SK-N-MC (cell line): ENCODE measurements at places on chromosomes 13 and 19.

GRCh38 chr13:53200498-53201453 lies 172.2 kb downstream of the OLFM4 start:
- DNase-seq: no peak

- no peak for DNase-seq
Observed at GRCh38 chr13:91278888-91279287, 68.6 kb upstream of the MIR17HG start.

DNA sequence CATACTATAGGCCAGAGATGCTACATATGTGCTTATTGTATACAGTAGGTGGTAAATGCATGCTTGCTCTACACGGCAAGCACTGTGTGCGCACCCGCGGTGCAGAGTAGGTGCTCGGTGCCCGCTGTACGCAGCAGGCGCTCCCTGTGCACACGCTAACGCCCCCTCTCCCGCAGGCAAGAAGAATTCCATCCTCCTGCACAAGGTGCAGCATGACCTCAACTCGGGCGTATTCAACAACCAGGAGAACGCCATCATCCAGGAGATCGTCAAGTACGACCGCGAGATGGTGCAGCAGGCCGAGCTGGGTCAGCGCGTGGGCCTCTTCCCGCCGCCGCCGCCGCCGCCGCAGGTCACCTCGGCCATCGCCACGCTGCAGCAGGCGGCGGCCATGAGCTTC lies 17.7 kb downstream of the POLRMT start:
- DNase-seq: no peak

DNA sequence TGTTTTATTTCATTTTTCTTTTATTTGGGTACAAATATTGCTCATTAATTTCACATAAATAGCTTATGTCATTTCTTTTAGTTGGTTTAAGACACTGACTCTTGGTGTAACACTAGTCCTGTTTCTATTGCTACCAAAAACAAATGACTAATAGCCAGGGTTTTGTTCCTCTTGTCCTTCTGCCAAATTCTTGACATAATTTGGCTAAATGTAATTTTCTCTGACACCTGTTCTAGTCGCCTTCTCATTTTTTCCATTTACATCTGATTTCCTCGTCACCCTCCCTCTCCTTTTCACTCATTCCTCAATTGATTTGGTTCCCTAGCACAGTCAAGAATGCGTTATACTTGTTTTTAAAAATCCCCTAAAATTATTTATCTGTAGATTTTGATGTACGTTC lies 1718.7 kb downstream of the EFNB2 start:
- no peak for DNase-seq

DNA sequence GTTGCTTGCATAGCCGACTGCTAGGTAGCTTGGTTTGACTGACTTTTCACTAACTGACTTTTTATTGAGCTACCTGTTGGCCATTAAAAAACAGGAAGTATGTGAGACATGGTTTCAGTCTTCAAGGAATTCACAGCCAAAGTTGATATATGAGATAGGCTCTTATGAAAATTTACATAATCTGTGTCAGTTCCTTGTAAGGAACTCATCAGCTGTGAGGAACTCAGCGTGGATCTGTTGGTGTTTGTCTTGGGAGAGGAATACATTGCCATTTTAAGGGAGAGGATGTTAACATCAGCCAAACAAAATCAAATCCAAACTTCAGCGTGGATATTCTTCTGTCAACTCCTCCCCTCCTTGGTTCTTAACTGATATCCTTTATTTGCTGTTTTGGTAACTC lies 2.0 kb downstream of the RNF113B start:
- no peak for DNase-seq

DNA sequence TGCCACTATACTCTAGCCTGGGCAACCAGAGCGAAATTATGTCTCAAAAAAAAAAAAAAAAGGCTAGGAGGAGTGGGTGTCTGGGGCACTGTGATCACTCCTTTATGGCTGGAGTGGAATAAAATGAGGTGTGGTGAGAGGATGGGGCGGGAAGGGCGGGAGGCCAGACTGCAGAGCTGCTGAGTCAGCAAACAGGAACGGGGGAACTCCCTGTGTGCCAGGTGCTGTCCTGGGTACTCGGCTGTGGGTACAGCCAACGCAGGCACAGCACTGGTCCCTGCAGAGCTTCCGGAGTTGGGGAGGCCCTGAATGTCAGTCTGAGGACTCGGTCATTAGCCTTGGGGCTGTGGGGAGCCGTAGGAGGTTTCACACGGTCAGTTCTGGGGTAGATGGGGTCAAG lies 5.7 kb downstream of the PRPF31 start:
- no peak for DNase-seq

- DNase-seq: no peak
Observed at GRCh38 chr13:50396001-50396400, 380.8 kb downstream of the KCNRG start.

DNA sequence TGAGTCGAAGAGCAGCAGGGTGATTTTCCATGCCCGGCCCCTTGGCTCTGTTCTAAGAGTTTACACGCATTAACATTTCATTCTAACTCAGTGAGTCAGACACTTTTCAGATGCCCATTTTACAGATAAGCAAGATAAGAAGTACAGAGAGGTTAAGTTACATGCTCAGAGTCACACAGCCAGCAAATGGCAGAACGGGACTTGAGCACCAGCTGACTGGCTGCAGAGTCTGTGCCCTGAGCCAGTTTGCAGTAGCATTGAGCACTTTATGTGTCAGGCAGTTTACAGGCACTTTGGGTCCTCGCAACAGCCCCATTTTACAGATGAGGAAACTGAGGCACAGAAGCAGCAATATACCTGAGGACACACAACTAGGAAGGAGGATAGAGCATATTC lies 19.0 kb downstream of the CCDC8 start:
- no peak for DNase-seq

- DNase-seq: no peak
Observed at GRCh38 chr13:84917252-84917878, 881.9 kb downstream of the SLITRK6 start.
